ENCODE measurements at places on chromosomes 1 and 21. TPM values are rescaled to one million over a fixed set of nuclear protein-coding genes. Genes with fewer than 3 reads are reported as not detected.

The MIB2 gene
- total RNA-seq, result 73.6 TPM

The OR10J1 gene
- not detected for total RNA-seq

The FCMR gene
- total RNA-seq, result 0.73 TPM

The PRPF38B gene
- total RNA-seq, result 31.9 TPM

The PADI1 gene
- total RNA-seq, result not detected

The MSH4 gene
- 0.34 TPM for total RNA-seq

The RAP1GAP gene
- total RNA-seq, result 3.2 TPM

The SMPDL3B gene
- total RNA-seq, result 2.2 TPM

The UBE2U gene
- total RNA-seq, result not detected

The S100A16 gene
- 54.4 TPM for total RNA-seq

The LMX1A gene
- not detected for total RNA-seq

The RNU11 gene
- not detected for total RNA-seq

The ATP6V1G3 gene
- total RNA-seq, result not detected

The OTUD7B gene
- 33.1 TPM for total RNA-seq

The NR5A2 gene
- 0.39 TPM for total RNA-seq

The GBP6 gene
- not detected for total RNA-seq

The CACNA1S gene
- total RNA-seq, result not detected

The KCNH1 gene
- total RNA-seq, result 18.7 TPM

The INSRR gene
- total RNA-seq, result not detected

The FBXO2 gene
- 54.9 TPM for total RNA-seq

The SPATA1 gene
- 1.4 TPM for total RNA-seq

The ARTN gene
- 1.2 TPM for total RNA-seq
